ENCODE measurements at places on chromosomes 1 and 21.

- no peak for DNase-seq
These were observed 42.5 kb downstream of the UTP25 start for GRCh38 chr1:209870151-209870831.

DNA sequence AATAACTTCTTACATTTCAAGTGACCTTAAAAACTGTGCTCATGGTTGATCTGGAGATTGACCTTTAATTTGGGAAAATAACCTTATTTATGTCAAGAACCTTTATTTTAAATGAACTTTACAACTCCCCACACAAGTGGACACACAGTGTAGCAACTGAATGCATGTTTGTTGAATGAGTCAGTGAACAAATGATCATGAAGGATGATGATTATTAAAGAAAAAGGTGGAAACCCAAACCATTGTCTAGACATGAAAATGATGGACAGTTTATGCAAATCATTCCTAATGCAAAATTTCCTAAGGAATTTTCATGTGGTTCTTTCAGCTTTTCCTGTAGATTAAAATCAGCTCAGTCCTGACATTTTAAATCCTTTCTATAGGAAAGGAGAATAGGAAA lies 439.8 kb upstream of the RUNX1 start:
- DNase-seq, result no peak

- DNase-seq, result no peak
These were observed 414.3 kb upstream of the NR5A2 start for GRCh38 chr1:199612976-199613774.

- no peak for DNase-seq
These were observed 850 bp downstream of the SESN2 start for GRCh38 chr1:28259934-28260802.

DNA sequence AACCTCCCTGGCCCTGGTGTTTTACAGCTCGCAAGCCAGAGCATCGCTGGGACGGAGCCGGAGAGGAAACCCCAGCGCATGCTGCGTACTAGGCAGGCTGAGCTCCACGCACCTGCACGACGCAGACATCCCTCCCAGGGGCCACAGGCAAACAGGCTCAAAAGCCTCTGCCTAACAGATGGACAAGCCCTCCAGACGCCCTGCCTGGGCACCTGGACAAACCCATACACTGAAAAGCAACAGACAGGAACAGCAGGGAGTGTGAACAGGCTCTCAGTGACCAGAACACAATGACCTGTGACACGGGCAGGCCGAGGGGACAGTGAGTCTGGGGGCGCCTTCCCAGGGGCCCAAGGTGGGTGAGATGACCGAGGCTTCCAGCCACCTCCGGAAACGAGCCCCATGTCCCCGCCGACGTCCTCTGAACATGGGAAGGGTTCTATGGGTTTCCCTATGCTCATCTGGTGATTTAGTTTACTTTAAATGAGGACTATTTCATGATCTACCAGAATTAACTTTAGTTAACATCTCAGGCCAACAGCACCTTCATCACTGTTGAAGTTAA lies 40.3 kb downstream of the NPHP4 start:
- no peak for DNase-seq

DNA sequence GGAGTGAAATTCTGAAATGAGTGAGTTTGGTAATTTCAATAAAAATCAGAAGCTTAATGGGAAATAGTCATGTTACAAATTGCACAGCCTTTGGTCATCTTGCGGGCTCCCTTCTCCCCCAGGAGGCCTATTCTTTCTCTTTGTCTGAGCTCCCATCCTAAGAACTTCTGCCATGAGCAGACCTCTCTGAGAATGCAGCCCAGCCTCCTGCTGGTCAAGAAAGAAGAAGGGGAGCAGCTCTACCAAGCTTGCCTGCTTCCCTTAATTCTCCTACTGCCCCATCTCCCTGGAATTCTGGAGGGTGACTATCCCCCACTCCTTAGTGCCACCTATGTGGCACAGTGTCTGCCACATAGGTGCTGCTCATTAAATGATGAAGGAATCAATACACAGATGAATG lies 300.7 kb upstream of the DAB1 start:
- DNase-seq, result no peak

DNA sequence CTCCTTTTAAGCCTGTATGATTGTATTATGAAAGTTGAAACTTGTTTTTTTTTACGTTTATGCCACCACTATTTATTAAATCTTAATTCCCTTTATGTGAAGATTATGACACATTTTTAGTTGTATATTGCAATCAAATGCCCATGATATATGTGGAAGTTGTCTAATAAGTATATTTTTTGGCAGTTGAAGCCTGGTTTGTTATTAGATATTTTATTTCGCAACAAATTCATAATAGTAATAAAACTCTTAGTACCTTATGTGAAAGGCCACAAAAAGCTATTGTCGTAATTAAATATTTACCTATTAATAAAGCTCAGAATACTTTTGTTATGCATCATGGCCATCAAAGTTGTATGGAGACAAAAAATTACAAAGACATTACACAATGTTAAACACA lies 386.8 kb downstream of the NCAM2 start:
- DNase-seq, result no peak

GRCh38 chr21:16154321-16154720 lies 424.5 kb downstream of the USP25 start:
- DNase-seq, result no peak

DNA sequence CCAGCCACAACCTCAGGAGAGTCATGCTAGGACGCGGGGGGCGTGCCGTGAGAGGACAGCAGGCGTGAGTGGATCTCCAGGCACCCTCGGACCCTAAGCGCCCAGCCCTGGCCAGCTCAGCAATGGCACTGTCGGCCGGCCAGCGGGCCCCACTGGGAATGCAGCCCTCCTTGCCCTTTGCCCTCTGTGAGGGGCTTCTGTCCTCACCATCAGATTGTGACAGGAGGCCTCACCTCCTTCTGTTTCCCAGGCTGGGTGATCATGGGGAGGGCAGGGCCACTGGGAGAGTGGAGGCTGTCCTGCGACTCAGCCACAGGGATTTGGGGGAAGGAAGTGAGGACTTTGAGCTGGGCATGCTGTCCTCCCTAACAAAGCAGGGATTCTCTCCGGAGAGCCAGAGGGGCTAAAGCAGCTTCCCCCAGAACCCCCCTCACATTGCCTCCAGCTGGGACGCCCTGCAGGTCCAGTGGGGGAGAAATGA lies 6.6 kb upstream of the LRRC3 start:
- DNase-seq, result no peak

DNA sequence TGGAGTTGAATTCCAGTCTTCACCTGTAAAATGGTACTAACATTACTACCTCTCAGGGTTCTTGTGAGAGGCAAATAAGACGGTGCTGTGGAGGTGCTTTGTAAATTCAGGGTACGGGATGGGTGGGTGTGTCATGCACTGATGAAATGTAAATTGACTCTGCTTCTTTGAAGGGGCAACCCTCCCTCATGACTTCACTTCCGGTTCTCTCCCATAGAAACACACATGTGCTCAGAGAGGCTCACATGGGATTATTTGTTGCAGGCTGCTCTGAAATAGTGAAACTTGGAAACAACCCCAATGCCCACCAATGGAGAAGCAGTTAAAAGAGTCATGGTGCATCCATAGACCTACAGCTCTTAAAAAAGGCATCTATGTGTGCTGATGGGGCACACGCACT lies 44.9 kb upstream of the SCMH1 start:
- no peak for DNase-seq

DNA sequence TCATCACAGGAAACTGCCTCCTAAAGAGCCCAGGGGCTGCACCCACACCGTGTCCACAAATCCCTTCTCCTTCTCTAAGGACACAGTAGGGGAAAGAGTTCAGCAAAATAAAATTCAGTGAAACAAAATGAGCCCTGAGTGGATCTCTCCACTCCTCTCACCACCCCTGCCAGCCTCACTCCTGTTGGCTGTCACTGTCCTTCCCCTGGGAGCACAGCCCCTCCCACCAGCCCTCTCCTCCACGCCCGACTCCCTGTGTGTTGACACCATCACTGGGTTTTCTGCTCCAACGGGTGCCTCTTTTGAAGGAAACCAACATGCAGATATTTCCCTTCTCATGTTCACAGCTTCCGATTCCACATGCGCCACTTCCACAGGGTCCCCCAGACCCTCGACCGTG lies 356.2 kb downstream of the AJAP1 start:
- no peak for DNase-seq

GRCh38 chr1:16090076-16090826 lies 16.8 kb upstream of the FAM131C start:
- no peak for DNase-seq

DNA sequence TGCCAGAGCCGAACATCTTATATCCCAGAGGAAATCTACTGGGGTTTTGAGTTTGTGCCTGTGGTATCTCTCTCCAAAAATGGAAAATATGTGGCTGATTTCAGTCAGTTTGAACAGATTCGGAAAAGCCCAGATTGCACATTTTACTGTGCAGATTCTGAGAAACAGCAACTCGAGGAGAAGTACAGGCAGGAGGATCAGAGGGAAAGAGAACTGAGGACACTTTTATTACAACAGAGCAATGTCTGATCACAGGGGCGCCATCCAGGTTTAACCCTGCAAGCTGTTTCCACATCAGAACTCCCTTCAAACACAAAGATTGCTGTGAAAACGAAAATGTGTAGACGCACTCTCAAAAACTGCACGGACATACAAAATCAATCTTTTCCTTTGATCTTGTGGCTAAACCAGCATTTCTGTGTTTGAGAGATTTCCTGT lies 43.4 kb downstream of the KCNJ15 start:
- DNase-seq, result no peak

- DNase-seq, result no peak
These were observed 4.2 kb downstream of the RCAN3 start for GRCh38 chr1:24506691-24507381.

GRCh38 chr1:234102583-234102982 lies 198.1 kb downstream of the SLC35F3 start:
- no peak for DNase-seq

- DNase-seq, result no peak
These were observed 4.1 kb downstream of the TAGLN2 start for GRCh38 chr1:159921251-159921650.

DNA sequence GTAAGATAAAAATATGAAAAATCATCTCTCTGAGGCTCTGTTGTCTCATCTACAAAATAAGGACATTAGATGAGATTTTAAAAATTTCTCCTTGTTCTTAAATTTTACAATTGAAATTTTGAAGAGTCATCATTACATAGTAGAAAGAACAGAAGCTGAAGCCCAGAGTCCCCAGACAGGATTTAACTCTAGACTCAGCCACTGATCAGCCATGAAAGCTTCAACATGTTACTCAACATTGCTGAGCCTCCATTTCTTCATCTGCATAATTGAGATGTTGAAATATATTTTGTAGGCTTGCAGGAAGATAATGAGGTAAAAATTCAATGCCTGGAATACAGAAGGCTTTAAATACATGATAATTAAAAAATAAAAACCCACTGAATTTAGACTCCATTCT lies 633.3 kb downstream of the LMO4 start:
- no peak for DNase-seq

DNA sequence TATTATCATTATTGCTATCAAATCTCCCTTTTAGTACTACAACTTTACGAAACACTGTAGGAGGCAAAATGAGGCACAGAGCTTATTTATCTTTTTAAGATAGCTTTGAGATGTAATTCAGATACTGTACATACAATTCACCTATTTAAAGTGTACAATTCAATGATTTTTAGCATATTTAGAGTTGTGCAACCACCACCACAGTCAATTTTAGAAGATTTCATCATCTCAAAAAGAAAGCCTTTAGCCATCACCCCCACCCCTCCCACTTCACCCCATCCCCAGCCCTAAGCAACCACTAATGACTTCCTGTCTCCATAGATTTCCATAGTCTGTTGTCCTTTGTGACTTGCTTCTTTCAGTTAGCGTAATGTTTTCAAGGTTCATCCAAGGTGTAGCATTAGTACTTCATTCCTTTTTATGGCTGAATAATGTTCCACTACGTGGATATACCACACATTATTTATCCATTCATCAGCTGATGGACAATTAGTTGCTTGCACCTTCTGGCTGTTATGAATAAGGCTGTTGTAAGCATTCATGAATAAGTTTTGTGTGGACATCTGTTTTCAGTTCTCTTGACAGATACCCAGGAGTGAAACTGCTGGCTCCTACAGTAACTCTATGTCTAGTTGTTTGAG lies 9.4 kb upstream of the CAPN9 start:
- no peak for DNase-seq

GRCh38 chr1:175179837-175180590 lies 12.6 kb downstream of the KIAA0040 start:
- DNase-seq, result no peak

DNA sequence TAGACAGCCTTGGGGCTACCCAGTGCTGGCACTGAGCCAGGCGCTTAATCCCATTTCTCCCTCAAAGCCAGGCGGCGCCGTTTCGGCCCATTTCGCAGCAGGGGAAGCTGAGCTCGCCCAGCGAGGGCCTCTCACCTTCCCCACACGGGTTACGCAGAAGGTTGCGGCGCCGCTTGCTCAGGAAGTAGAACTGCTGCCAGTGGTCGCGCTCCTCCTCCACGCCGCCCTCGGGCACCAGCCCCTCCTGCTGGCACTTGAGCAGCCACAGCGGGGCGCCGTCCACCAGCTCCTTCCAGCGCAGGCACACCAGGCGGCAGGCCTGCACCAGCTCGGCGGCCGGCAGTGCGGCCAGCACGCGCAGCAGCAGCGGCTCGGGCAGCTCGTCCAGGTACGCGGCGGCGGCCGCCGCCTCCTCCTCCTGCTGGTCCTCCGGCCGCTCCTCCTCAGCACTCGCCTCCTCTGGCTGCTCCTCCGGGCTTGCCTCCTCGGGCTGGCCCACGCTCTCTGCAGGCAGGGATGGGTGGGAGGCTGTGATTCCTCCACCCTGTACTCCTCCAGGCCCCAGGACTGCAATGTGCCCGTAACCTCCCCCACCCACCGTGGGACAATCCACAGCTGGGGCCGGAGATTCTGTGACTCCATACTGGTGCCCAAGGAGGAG lies 3.8 kb downstream of the FBXO2 start:
- DNase-seq, result peak; percentile 48

DNA sequence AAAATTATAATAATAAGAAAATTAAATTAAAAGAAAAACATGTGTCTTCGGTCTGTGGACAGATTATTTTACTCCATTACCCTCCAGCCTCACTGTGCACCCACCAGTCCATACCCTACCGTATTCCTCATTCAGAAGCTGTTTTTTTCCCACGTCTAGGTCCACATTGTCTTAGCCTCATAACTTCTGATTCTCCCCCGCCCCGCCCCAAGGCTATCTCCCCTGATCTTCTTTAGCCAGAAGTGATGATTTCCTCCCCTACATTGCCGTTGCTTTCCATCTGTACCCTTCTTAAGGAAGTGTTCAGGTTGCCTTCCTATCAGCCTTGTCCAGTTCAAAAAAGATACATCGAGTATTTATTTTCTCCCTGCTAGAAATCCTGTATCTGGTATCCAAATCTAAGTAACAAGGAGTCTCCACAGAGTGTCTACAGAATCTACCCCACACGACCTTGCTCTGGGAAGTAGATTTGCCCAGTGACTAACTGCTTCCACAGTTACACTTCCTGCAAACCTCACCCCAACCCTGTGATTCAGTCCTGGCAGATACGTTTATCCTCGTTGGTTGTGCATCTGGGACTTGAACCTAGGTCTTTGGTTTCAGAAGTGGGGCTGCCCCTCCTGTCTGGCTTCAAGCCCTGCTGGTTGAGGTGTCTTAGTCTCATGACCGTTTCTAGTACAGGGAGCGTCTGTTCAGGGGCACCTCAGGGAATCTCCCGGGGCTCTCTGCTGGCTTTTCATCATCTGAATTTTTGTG lies 470.2 kb downstream of the CAMTA1 start:
- DNase-seq, result no peak

GRCh38 chr1:116150368-116150767 lies 39.2 kb downstream of the MAB21L3 start:
- no peak for DNase-seq
